GM12892 (cell line): ENCODE measurements at places on chromosomes 1 and 21.

GRCh38 chr1:30778154-30778978 lies 20.8 kb upstream of the LAPTM5 start:
- DNase-seq: no peak

DNA sequence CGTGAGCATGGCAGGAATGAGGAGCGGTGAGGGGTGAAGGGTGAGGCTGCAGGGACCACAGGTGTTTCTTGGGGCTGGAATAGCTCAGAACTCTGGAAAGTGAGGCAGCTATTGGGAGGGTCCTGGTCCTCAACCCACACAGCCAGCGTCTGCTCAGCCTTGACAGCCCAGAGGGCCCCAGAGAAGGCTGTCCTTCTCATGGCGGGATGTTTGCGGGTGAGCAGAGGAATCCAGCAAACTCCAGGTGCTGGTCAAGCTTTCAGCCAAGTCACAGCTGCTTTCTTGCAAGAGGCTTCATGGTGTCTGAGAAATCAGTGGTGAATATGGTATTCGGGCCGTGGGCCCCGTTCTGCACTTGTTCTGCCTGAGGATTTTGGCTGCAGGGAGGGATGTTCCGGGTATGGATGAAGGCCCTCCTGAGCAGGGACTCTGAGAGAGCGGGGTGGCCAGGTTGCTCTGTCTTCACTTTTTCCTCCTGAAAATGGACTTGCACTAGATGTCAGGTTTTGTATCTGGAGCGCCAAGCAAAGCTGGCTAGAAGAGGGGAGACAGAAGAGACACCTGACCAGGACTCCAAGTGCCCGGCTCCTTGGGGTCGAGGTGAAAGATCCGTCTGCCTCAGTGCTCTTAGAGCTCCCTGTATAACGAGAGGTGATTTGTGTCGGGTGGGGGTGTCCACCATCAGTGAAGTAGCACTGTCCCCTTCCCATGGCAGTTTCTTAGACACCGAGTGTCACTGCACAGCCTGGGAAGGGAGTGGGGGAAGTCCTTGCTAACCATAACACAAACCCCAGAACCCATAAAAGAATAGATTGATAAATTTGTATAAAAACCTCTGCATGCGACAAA lies 139.9 kb downstream of the PEX14 start:
- DNase-seq: no peak

DNA sequence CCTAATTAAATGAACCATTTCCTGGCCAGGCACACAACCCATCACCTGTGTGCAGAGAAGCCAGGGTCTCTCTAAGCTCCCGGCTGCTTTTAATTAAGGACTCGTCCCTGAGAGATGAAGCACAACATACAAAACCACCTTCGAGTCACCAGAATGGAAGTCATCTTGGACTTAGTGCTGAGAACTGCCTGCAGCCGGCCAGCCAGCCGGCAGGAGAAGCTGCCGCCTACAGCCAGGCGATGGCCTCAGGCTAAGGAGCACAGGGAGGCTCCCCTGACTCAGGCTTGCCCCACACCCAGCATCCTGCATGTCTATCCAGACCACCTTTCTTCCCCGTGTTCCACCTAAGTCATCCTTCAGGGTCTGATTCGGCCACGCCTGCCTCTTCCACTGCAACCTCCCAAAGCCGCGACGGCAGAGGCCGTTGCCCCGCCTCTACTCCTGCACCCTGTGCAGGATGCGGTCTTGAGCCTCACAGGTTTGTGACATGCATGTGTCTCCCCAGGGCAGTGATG lies 83.6 kb downstream of the SLC66A1 start:
- DNase-seq: no peak

DNA sequence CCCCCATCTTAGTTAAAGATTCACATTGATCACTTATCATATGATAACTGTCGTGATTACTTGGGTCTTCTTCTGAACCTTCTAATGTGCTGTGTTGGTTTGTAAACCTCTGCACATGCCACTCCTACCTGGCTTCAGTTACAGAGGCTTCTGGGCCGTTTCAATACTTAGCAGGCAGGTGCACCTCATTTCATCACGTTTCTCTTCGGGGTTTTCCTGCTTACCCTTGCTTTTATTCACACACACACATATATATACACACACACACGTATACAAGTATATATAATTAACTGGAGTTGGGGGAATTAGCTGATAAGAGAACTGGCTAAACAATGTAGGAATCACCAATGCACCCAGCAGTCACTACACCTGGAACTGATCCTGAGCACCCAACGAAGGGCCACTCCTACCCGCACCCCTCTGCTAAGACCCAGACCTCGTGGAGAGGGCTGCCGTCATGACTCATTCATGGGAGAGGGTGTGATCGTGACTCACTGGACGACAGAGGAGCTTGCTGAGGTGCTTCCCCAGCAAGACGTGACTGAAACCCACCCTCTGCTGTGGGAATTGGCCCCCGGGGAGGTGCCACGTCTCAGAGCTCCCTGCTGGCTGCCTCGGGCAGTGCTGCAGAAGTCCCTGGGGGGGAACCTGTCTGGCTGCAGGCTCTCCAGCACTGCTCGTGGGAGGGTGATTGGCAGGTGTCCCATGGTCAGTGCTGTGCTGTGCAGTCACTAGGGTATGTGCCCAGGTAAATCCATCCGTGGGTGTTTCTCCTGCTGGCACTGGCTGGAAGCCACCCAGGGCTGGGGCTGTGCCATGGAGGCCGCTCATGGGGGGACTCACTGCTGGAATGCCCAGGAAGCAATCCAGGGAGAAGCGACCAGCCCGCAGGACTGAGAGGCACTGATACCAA lies 166.6 kb downstream of the DYRK1A start:
- no peak for DNase-seq

DNA sequence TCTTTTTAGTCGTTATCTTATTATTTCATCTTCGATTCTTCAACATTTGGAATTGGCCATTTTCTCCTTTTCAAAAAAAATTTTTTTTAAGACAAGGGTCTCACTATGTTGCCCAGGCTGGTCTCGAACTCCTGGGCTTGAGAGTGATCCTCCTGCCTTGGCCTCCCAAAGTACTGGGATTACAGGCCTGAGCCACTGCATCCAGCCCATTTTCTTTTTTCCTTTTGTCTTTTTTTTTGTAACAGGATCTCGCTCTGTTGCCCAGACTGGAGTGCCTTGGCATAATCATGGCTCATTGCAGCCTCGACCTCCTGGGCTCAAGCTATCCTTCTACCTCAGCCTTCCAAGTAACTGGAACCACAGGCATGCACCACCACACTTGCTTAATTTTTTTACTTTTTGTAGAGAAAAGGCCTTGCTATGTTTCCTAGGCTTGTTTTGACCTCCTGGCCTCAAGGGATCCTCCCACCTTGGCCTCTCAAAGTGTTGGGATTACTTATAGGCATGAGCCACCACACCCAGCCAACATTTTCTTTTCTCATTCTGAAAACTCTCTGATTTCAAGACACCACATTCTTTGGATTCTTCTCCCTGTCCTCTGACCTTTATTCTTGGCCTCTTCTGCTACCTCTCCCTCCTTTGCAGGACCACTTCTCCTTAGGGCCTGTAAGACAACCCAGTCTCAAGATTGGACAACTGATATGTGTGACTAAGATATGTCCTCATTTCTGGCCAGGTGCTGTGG lies 6.0 kb upstream of the MAP1LC3C start:
- no peak for DNase-seq

DNA sequence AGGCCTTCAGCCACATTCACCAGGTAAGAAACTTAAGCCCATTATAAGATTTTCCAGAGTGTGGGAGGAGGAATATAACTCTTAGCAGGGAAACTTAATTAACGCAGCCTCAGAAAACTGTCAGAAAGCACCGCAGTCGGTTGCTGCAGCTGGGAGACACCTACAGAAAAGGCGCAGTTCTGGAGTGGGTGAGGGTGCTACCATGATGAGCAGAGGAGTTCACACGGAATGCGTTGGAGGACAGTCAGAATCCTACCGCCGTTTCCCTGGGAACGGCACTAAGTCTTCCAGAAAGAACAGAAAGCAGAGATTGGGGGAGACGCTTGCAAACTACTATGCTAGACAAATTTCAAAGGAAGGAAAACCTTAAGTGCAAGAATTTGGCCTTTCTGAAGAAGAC lies 6.4 kb downstream of the ACTN2 start:
- no peak for DNase-seq

DNA sequence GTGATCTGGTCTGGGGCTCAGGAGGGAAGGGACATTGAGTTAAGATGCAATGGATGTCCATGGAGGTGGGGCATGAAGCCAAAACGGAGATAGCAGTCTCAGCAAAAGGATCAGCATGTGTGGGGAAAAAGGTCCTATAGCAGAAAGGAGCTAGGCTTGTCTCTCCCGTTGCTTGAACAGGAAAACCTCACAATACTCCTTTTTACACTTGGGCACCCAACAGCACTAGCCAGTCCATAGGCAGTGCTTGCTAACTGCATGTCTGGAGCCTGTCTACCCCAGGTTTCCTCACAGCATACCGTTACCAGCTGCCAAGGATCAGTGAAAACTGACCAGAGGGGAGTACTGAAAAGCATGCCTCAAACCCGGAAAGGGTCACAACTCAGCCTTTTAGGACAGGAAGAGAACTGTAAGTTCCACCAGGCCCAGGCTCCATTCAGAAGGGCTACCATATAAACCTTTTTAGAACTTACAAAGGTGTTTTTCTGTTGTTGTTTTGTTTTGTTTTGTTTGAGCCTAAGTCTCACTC lies 78.6 kb downstream of the JAK1 start:
- DNase-seq: no peak

GRCh38 chr1:27684176-27684575 lies 12.2 kb upstream of the IFI6 start:
- DNase-seq: no peak

GRCh38 chr1:204909109-204909508 lies 38.4 kb downstream of the NFASC start:
- DNase-seq: no peak

GRCh38 chr1:9331016-9331415 lies 38.3 kb downstream of the SPSB1 start:
- no peak for DNase-seq

DNA sequence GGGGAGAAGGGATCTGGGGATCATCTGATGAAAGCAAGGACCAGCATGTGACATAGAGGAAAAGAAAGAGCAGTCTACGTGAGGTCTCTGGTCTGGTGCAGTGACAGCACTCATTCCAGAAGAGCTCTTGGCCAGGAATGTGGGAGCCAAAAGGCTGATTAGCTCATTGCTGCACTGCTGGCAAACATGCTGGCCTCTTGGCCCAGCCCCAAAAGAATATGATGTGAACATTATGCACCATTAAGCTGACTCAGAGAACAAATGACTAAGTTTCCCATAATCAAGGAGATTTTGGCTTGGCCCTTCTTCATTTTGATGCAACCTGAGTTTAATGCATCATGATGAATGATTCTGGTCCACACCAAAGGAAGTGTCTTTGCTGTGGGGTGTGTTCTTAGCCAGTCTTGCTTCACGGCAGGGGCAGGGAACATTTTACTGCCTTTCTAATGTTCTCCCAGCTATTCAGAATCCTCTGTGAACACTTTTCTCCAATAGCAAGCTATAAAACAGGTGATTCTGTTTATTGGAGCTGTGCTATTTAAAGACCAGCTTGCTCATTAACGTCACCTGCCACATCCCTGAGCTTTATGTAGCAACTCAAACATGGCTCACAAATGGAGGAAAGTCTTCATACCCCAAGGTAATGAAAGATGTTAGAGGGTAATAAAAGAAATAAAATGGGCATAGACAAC lies 55.1 kb downstream of the PCBP3 start:
- DNase-seq: no peak

- DNase-seq: no peak
Measured at GRCh38 chr1:217332431-217333065, 298.3 kb downstream of the GPATCH2 start.

DNA sequence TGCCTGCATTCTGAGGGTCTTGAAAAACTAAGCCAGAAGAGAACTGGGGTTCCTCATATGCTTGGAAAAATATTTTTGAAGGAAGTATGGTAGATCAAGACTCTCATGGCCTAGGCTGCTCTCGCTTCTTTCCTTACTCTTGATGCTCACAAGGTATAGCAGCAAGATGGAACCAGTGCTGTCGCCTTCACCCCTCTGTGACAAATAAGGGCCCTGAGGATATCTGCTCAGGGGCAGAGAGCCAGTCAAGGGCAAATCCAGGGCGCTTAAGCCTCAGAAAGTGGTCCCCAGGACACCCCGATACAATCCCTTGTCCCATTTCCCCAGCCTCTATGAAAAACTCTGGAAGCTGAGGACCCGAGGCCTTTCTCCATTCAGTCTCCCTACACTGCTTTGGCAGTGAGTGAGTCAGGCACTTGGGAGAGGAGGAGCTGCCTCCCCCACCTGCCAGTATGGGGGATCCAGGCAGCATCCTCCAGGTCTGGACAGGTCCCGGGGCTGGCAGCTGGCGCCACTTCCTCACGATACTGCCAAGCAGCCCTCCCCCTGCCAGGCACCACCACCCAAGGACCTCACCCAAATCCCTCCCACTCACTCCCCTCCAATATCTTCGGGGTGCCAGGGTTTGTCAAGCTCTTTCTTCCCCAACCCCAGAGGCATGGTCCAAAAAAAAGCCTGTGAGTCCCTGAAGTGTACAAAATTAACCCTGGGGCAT lies 1.3 kb downstream of the IGSF9 start:
- DNase-seq: no peak

GRCh38 chr1:81678779-81679178 lies 122.0 kb upstream of the ADGRL2 start:
- no peak for DNase-seq

DNA sequence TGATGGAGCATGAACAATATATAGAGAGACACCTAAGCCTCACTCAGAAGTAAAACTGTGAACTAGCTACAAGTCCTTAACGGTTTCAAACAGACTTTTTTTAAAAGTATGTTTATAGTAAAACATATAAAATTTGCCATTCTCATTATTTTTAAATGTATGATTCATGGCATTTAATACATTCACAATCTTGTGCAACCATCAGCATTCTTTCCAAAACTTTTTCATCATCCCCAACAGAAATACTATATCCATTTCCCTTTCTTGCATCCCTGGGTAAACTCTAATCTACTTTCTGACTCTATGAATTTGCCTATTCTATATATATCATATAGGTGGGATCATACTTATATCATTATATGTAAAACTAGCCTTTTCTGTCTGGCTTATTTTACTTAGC lies 25.5 kb downstream of the EVI5 start:
- no peak for DNase-seq

GRCh38 chr1:32775640-32776337 lies 41.4 kb downstream of the YARS1 start:
- DNase-seq: no peak
